NCI-H187 (cell line): ENCODE measurements at places on chromosomes 16 and 17.

GRCh38 chr16:53668869-53669268 is 34.8 kb downstream of the RPGRIP1L start:
- DNase-seq = no peak

GRCh38 chr16:54932021-54932660 is 1.5 kb downstream of the IRX5 start:
- DNase-seq = no peak

GRCh38 chr16:86886651-86887050 is 308.3 kb downstream of the FOXL1 start:
- no peak for DNase-seq

GRCh38 chr17:2041561-2042389 is at the start of gene OVCA2:
TSS of gene OVCA2 (plus strand) at chr17:2042022. CDS start at chr17:2042048, 26 bp downstream.
- peak; percentile 79 for DNase-seq

DNA sequence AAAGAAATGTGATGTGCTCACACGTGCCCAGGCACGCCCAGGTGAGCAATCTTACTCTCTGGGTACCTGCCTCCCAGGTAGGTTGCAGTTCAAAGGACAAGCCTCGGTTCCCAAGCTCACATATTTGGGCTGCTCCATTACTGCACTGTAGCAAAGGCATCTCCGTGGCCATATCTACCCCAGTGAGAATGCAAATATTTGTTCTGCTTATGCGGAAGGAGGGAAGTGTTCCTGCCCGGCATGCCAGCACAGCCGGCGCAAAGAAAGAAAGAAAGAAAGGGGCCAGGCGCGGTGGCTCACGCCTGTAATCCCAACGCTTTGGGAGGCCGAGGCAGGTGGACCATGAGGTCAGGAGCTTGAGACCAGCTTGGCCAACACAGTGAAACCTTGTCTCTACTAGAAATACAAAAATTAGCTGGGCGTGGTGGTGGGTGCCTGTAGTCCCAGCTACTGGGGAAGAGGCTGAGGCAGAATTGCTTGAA is 30.7 kb downstream of the SLC43A2 start:
- no peak for DNase-seq

DNA sequence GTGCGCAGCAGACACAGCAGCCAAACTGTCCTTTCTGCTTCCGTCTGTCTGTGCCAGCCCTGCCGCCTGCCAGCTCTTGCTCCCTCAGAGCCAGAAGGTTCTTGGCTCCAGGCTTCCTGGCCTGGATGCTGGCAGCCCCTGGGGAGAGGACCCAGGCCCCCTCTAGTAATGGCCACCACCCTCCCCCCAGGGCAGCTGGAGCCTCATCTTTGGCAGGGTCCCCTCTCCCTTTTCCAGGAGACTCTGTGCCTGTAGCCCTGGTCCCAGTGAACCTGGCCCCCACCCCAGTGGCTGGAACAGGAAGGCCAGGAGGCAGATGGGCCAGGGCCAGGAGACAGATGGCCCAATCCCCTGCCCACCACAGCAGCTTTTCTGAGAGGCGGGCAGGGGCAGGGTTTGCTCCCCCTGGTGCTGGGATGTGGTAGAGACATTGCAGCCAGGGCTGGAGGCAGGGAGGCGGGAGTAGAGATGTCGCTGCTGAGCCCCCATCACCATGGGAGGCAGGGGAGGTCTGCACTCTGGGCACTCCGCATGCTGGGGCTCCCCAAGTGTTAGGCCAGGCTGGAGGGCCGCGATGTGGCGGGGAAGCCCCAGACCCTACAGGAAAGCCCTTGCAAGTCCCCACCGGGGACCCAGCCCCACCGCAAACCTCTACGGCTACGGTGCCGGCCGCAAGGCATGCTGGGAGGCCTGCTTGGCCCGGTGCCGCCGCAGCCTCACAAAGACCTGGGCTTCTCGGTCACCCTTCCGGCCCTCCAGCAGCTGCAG is 16.7 kb downstream of the UNC13D start:
- no peak for DNase-seq

DNA sequence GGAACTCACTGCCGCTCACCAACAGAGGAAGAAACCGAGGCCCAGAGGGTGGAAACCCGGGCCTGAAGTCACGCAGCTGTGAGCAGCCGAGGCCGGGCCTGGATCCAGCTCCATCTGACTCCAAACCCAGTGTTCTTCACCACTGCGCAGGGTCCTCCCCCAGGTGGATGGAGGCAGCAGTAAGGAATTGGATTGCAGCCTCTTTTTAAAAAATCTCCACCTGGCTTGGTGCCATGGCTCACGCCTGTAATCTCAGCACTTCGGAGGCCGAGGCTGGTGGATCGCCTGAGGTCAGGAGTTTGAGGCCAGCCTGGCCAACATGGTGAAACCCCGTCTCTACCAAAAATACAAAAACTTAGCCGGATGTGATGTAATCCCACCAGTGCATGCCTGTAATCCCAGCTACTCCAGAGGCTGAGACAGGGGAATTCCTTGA is 177.2 kb downstream of the FOXL1 start:
- DNase-seq = no peak

DNA sequence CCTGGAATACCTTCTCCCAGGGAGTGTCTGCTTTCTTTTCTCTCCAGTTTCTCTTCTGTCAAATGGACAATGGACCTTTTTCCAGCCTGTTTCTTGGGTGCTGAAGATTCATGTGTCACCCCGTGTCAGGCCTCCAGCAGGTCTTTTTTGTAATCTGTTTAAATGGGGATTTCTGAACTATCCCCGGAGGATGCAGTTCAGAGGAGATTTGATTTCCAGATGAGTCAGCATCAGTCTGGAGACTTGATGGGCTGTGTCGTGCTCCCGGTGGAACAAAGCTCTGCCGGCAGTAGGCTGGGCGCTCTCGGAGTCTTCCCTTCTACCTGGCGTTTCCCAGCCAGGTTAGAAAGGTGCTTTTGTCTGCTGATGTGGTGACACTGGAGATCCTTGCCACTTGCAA is 440.6 kb downstream of the HS3ST3B1 start:
- DNase-seq = no peak

GRCh38 chr17:35341411-35341992 is 31.9 kb downstream of the SLFN11 start:
- DNase-seq = no peak

GRCh38 chr16:27449434-27450195 is 47.6 kb downstream of the IL21R start:
- DNase-seq = no peak

DNA sequence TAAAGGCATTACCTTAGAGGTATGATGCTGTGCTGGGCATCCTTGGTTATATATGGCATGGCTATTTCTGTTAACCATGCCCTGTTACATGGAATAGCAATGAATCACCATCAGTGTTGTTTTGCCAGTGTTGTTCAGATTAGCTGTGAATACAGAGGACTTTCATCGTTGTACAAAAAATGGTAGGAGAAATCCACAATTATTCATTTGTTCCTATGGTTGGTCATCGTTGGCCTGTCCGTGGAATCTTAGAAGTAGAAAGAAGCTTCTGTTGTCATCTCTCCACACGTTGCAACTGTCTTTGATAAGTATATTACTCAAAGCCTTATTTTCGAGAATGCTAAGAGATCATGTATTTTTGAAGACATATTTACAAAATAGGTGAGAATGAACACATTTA is 114.3 kb upstream of the CACNG5 start:
- no peak for DNase-seq

DNA sequence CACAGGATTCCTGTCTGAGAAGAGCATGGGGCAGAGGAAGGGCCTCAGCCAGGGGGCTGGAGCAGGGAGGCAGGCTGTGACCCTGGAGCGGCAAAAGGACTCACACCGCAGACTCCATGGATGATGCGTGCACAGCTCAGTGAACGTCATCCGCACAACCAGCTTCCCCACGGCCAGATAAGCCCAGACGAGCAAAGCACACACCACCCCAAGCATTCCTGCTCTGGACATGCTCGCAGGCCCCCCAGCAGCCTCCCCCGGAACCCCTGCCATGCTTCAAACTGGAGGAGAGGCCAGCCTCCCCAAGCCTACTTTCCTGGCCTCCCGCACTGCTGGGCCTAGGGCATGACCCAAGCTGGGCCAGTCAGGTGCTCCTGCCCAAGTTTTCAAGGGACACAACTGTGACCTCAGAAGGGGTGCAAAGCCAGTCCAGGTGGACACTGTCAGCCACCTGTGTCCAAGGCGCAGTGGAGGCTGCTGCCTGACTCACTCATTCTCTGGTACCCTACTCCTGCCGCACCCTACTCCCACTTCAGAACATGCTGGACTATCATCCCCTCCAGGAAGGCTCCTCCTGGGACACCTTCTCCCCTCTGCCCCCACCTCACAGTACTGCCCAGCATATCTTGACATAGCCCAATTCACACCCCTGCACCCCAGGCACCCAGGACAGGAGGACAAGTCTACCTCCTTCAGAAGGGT is 4.8 kb downstream of the BCAR1 start:
- no peak for DNase-seq

- no peak for DNase-seq
Measured at GRCh38 chr17:29038085-29038795, 4.7 kb upstream of the PIPOX start.

DNA sequence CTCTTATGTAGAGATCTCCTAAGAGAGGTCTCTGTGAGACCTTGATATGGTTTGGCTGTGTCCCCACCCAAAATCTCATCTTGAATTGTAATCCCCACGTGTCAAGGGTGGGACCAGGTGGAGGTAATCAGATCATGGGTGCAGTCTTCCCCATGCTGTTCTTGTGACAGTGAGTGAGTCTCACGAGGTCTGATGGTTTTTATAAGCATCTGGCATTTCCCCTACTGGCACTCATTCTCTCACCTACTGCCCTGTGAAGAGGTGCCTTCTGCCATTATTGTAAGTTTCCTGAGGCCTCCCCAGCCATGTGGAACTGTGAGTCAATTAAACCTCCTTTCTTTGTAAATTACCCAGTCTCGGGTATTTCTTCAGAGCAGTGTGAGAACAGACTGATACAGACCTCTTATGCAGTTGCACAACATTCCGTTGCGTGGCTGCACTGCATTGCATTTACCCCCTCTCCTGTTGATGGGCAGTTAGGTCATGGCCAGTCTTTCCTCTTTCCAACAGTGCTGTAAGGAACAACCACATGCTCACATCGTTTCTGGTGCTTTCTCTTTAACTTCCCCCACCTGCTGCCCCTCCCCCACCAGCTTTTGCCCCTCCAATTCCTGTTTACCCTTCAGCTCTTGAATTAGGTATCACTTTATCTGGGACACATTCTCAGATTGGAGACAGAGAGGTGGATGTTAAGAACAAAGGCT is 43.6 kb upstream of the MED9 start:
- DNase-seq = no peak

DNA sequence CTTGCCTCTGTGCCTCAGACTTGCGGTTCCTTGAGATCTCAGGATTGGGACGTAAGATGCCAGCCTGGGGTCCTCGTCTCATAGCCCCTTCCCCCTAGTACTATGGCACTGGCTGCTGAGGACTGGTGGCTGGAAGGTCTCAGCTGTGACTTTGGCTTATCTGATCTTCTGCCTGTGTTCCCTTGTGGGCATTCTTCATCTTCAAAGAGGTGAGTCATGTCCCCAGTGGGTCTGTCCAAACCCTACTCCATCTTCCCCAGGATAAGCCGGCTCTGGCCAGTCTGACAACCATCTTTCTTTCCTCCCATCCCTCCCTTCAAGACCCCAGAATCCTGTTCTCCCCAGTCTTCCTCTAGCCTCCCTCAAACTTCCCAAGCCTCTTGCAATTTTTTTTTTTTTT is 3.6 kb downstream of the CD19 start:
- no peak for DNase-seq

- no peak for DNase-seq
Measured at GRCh38 chr16:74800216-74800871, 25.7 kb upstream of the FA2H start.

DNA sequence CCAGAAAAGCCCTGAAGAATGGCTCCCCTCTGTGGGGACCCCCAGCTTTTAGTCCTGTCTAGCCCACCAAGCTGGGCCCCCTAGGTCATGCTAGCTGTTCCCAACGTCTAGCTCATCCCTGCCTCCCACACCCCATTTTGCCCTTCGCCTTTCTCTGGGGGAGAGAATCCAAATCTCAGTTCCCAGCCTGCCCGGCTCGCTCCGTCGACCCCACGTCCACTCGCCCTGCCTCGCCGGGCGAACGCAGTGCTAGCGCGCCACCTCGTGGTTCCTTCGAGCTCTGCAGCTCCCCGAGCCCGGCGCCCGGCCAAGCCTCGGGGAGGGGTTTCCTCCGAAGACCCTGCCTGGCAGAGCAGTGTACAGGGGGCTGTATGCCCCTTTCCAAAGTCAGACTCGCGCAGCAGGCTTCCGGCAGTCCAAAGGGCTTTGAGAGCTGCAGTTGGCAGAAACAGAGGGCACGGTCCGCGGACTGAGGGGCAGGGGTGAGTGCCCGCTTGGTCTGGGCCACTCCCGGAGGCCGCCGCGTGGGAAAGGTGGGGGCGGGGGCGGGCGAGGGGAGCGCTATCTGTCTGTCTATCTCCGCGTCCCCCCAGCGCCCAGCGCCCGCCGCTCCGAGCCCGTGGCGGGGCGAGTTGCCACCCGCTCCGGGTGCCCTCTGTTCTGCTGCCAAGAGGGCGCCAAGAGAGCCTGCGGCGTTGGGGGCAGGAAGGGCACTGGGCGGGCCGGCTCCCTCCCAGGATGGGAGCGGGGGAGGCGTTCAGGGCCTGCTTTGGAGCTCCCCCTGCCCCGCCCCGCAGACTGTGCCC is 1.7 kb upstream of the DLX3 start:
- DNase-seq = peak; percentile 19

DNA sequence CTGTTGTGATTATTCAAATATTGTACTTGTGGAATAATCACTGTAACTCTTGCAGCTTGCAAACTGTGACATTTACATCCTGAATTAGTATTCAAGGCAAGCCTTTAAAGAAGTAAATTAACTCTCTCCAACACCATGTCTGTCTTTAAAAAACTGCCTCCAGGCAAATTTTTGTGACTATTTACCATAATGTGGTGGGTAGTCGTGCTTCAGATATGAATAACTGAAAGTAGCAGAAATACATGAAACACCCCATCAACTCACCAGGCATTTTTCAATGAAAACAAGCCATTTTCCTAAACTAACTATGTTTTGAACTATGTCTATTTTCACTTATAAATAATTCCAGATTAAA is 217.4 kb upstream of the PSMD7 start:
- DNase-seq = no peak

DNA sequence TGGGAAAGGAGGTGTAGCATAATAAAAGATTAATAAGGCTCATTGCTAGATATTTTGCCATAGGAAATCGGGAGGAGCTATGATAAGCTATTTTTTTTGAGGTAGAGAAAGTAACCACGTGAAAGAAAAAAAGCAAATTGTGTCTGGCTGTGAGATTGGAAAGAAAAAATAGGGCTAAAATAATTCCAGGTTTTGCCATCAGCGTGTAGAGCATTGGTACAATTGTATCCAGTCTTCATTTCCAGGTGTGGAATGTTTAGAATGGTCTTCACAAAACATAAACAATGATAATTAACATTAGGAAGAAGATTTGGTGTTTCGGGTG is 1.1 kb downstream of the TANC2 start:
- no peak for DNase-seq

GRCh38 chr17:55652114-55652823 is 70.4 kb downstream of the TMEM100 start:
- no peak for DNase-seq

GRCh38 chr16:1320097-1320496 is 10.7 kb downstream of the UBE2I start:
- no peak for DNase-seq

DNA sequence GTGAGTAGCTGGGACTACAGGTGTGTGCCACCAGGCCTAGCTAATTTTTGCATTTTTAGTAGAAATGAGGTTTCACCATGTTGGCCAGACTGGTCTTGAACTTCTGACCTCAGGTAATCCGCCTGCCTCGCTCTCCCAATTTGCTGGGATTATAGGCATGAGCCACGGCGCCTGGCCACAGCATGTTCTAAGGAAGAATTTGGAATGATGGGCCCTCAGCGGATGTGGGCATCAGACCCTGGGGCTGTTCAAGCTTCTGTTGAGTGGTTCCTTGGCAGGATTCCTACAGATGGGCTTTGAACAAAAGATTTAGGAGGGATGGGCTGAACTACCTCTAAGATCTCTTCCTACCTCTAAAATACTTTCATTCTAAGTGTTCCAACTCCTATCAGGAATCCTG is 4.1 kb downstream of the PRPSAP2 start:
- DNase-seq = no peak
